AG09319 (cell line): ENCODE measurements at places on chromosomes 5 and 9.

- DNase-seq: no peak
These were observed 291.1 kb downstream of the TRIM32 start for GRCh38 chr9:116978155-116978554.

GRCh38 chr5:86865256-86865785 is 247.6 kb downstream of the COX7C start:
- DNase-seq: no peak

GRCh38 chr5:37275511-37275910 is 26.3 kb upstream of the CPLANE1 start:
- DNase-seq: no peak

DNA sequence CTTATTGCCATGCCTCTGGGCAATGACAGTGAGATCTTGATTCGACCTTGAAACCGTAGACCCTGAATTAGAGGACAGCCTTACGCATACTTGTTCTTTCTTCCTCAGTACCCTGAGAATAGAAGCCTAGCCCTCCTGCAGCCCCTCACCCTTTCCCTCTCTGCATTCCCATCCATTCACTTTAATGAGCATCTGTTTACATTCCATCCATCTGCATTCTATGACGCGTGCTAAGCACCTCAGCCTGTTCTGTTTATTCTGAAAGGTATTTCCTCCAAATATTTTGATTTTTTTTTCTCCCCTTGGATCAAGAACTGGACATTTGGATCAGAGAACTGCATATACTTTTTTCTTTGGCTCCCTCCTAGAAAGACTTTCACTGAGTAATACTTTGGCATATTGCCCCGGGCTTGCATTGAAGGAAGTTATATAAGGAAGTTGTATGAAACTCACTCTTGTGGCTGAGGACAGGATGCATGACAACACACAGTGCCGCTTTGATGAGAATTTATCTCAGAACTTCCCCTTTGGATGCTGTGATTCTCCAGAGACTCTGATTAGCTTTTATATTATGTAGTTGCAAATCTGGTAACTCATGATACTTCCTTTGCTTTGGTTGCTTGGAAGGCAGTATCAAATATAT is 15.7 kb downstream of the TMEM8B start:
- peak; percentile 80 for DNase-seq

GRCh38 chr5:153813901-153814300 is 224.8 kb downstream of the FAM114A2 start:
- no peak for DNase-seq

- DNase-seq: no peak
These were observed 136.6 kb downstream of the PIK3R1 start for GRCh38 chr5:68352166-68352565.

DNA sequence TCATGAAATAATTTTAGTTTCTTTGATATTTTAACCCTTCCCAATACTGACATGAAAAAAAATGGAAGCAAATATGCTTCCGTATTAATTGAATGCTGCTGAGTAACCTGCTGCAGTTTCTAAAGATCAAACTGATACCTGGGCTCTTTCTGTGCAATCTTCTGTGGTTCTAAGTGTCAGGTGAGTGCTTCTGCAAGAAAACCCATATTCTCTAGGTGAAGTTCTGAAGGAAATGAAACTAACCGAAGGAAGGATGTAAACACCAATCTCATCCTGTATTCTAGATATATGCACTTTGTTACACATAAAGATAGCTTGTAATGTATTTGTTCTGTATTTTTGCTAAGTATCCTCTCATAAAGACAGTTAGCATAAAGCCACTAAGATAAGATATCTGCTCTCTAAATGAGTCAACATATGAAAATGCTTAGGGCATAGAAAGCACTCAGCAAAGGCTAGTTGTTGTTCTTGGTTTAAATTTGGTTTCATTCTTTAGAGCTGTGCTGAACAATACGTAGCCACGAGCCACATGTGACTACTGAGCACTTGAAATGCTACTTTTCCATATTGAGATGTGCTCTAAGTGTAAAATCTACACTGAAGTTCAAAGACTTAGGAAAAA is 52.0 kb downstream of the ITGA2 start:
- DNase-seq: no peak

DNA sequence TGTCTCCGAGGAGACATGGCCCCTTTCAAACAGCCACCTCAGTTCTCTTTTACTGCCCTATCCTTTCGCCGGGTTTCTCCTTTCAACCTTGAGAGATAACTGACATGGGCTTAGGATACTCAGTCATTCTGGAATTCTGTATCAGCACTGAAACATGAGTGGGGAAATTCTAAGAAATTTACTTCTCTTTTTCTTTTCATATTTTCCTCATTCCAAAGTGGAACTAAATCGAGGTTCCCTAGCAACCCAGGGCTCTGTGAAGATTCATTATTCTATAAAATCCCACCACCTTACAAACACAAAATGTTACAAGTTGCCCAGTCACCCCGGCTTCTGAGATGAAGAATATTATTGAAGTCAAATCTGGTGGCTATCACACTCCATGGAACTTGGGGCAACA is 319.2 kb downstream of the ENC1 start:
- no peak for DNase-seq

DNA sequence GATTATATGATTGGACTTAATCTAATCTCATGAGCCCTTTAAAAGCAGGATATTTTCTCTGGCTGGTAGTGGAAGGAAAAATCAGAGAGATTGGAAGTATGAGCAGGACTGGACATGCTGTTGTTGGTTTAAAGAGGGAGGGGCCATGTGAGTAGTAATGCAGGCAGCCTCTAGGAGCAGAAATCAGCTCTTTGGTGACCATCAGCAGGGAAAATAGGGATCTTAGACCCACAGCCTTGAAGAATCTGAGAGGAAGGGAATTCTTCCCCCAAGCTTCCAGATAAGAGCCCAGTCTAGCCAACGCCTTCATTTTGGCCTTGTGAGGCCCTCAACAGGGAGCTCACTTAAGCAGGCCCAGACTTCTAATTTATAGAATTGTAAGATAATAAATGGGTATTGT is 9.5 kb downstream of the SH3GL2 start:
- no peak for DNase-seq

GRCh38 chr5:110054240-110054639 is 364.5 kb downstream of the MAN2A1 start:
- DNase-seq: no peak

DNA sequence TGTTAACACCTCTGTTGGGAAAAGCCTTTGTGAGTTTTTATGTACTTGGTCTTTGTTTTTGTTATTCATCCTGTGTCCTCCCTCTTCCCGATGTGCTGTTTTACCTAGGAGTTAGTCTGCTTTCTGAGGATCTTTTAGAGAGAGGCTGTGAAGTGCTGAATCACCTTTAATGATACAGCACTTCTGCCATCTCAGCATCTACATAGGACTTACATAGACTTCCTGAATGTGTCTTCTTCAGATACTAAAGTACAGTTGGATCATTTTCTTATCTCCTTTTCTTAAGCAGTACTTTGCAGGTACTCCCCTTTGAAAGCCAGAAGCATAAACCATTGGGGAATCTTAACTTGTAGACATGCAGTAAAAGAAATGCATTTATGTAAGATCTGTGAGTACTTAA is 31.5 kb downstream of the OTULIN start:
- DNase-seq: no peak

DNA sequence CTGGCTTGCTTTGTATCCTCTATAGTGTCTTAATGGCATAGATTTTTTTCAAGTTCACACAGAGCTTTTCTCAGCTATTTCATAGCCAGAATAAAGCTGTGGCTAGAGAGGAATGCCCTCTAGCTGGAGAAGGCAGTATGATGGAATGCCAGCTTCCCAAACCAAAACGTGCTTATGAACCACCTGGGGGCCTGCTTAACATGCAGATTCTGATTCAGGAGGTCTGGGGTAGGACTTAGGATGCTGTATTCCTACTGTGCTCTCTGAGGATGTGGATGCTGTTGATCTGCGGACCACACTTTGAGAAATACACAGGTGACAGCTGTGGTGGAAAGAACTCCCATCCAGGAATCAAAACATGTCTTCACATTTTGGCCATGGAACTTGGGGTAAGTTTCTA is 49.9 kb upstream of the DPYSL3 start:
- no peak for DNase-seq

DNA sequence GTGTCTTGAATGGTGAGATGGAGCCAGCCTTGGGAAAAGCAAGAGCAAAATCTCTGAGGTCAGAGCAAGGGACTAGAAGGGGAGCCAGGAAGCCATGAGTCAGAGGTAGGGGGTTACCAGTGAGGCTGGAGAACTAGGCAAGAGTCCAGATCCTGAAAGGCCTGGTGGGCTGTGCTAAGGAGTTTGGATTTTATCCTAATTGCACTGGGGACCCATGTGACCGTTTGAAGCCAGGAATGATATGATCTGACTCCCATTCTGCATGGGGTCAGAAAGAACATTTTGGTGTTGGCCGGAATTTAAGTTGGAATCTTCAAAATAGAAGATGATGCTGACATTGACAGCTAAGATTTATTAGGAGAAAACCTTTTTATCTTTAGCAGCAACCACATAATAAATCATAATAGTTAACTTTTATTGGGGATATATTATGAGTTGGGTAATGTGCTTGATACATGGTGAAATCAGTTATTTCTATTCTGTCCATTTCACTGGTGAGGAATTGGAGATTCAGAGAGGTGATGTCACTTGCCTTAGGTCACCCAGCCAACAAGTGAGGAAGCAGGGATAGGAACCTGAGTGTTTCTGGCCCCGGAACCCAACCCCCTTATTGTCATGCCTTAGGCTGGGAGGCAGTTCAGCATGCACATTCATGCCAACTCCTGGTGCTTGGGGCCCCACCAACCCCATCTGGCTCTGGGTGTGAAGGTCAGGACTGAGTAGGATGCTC is 61.5 kb upstream of the RARS1 start:
- peak; percentile 4 for DNase-seq

GRCh38 chr5:132506094-132506692 is 15.6 kb upstream of the IRF1 start:
- DNase-seq: peak; percentile 93

GRCh38 chr5:128427921-128428320 is 110.1 kb downstream of the FBN2 start:
- no peak for DNase-seq

DNA sequence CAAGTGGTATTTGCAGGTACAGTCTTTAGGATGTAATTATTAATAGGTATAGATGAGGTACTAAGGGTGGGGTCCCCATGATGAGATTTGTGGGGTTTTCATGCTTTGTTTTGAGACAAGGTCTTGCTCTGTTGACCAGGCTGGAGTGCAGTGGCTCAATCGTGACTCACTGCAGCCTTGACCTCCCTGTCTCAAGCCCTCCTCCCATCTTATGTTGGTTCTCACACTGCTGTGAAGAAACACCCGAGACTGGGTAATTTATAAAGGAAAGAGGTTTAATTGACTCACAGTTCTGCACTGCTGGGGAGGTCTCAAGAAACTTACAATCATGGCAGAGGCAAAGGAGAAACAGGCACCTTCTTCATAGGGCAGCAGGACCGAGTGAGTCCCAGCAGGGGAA is 217.5 kb downstream of the CDK5RAP2 start:
- no peak for DNase-seq

- no peak for DNase-seq
These were observed 119.9 kb downstream of the ADAMTS2 start for GRCh38 chr5:179225387-179225786.

- DNase-seq: no peak
These were observed 105.0 kb downstream of the GIN1 start for GRCh38 chr5:103014983-103015382.

- no peak for DNase-seq
These were observed 25.9 kb downstream of the MAPKAP1 start for GRCh38 chr9:125681086-125681622.

- DNase-seq: no peak
These were observed 646.9 kb upstream of the ZNF608 start for GRCh38 chr5:125393221-125393815.

- DNase-seq: no peak
These were observed 16.5 kb upstream of the FBXL7 start for GRCh38 chr5:15483351-15484097.

- no peak for DNase-seq
These were observed 47.8 kb downstream of the C9orf57 start for GRCh38 chr9:72012646-72013045.

DNA sequence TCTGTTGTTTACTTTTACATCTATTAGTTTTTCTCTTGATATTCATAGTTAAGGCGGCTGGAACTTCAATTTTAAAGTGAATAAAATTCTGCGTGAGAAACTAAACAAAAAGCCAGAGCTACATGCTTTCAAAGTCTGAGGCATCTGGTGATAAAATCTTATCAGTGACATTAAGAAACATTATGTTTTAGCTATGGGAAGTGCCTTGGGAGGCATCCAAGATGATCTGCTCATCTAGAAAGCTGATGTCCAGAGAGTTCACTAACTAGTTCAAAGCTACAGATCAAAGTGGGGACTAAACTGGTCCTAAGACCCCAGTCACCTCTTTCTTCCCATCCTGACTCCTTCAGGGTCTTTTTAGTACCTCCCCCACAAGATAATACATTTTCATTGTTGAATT is 37.2 kb downstream of the MRPS27 start:
- no peak for DNase-seq

DNA sequence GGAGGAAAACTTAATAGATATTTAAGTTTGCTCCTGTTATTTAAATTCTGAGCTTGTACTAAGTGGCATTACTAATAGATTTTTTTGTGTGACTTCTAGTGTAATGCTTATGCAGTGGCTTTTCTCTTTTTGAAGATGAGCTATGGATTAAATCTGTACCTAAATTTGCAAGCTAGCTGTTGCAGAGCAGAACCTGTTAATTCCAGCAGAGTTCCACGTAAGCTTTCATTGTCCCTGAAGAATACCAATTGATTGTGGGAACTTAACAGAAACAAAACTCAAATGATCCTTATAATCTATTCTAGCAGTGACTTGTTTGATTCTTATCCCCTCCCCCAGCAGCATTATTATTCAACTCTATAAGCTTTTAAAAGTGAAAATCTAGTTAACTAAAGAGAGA is 51.7 kb downstream of the MAN2A1 start:
- DNase-seq: no peak

- no peak for DNase-seq
These were observed 109.2 kb downstream of the PBX3 start for GRCh38 chr9:125856331-125856730.

DNA sequence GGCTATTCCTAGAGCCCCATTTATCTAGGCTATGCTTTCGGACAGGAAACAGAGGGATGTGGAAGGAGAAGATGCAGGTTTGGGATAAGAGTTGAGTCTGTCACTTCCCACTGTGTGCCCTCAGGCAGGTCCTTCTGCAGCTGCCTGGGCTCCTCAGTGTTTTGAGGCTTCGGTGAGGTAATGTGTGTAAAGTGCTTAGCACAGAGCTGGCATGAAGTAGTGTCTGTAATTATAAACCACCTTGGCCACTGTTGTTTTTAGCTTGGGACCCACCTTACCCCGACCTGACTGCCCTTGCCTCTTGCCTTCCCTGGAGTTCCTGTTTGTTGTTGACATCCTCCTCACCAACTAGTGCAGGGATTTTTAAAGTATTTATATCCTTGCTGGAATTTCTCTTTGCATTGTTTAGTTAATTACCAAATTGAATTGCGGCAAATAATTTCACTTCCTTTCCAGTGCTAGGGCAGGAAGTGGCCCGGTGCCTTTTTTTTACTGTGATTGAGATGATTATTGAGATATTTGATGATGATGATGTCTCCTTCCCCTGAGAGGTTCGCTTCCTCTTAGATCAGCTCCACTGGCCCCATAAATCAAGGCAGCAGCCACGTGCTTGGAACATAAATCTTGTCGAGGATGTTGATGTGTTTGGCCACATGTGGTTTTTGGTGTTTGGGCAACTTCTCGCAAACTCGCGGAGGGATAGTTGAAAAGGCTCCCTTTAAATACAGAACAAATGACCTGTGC is 38.3 kb upstream of the DAB2IP start:
- DNase-seq: no peak
